ENCODE measurements at places on chromosomes 6 and 20.

DNA sequence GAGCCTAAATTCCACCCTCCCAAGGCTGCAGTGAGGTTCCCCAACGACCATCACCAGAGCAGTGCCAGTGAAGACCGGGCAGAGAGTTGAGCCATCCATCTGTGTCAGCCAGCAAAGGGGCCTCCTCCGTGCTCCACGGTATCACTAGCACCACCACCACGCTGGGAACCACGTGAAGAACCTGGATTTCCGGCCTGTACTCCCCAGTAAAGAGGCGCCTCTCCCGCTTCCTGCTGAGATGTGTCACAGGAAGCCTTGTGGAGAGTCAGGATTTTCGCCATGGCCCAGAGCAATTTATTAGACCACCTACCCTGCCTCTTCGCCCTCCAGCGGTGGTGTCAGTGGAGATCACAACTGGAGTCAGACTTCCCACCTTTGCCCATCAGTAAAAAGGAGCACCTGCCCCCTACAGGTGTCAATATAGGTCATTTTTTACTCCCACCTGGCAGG is 28.8 kb downstream of the CPXM1 start:
- no peak for DNase-seq

DNA sequence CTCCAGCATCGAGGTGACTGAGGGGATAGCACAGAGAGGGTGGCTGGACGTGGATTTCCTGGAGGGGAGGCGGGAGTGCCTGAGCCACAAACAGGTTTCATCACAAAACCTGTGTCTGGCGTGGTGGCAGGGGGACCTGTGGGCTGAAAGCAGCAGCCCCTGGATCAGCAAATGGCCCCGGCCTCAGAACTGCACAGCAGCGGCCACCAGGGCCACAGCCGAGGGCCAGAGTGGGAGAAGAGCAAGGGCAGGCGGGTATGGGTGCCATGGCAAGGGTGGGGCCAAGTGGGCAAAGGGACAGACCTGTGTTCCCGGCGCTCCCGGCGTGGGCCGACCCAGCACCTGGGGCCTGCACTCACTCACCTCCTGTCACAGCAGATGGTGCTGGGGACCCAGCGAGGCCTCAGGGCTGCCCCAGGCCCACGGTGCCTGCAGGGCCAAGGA is 19.0 kb downstream of the NTSR1 start:
- DNase-seq: no peak

- DNase-seq: no peak
Measured at GRCh38 chr20:34762031-34762555, 57.9 kb downstream of the TP53INP2 start.

DNA sequence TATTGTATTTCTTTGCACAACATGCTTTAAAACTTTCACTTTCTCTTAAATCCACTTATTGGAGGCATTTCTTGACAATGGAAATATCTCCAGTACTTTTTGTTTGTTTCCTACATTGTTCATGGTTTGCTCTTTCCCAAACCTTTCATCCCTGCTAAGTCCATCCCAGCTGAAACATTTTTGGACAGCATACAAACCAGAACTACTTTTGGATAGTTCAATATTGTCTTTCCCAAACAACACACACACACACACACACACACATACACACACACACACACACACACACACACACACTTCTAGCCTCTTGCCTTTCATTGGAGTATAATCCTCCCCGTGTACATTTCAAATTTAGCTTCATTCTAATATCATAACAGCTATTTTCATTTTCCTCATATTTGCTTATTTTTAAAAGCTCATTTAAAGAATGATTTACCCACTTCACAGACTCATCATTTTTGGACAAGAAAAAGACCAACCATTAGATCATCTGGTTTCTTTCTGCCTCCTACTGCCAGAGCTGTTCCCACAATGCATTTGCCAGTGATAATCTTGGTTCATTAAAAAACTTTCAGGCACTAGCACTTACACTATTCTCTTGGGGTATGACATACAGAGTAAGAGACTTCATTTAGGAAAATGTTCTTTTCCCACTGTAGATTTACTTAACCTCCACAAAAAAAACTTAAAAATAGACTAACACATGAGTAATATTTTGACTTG is 248.1 kb downstream of the CD109 start:
- no peak for DNase-seq

- no peak for DNase-seq
Measured at GRCh38 chr6:132730560-132730959, 16.7 kb upstream of the VNN1 start.

DNA sequence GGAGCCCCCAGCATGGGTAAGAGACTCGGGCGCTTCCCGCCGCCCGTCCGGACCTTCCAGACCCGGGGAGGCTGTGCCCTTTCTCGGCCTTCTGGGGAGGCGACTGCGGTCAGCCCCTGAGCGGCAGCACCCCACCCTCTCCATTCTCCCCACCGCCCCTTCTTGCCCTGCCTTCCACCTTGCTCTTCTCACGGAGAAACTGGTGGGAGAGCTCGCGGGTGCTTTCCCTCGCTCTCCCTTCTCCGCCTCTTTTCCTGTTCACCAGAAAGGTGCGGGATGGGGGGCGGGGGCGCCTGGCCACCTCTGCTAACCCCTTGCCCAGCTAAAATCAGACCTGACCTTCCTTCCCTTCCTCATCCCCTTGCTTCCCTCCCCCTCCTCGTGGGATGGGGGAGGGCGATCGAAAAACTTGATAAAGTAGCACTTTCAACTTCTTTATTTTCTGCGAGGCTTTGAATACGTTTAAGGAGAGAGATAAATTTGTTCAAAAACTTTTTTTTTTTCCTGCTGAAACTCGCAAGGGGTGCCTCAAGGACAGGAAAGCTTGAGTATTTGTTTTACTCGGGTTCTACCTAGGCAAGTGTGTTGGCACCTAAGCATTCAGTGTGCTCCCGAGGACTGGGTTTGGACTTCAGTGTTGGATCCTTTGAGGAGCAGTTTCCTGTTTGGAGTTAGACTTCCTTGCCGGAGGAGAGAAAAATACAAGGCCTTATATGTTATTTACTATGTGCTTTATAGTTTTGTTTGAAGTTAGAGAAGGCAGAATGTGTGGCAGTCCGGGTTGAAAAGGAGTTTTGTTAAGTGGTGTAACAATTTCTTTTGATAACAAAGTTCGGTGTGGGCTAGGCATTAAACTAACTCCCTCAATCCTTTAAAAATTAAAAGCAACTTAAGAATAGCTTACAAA is 897 bp downstream of the CD2AP start:
- no peak for DNase-seq

DNA sequence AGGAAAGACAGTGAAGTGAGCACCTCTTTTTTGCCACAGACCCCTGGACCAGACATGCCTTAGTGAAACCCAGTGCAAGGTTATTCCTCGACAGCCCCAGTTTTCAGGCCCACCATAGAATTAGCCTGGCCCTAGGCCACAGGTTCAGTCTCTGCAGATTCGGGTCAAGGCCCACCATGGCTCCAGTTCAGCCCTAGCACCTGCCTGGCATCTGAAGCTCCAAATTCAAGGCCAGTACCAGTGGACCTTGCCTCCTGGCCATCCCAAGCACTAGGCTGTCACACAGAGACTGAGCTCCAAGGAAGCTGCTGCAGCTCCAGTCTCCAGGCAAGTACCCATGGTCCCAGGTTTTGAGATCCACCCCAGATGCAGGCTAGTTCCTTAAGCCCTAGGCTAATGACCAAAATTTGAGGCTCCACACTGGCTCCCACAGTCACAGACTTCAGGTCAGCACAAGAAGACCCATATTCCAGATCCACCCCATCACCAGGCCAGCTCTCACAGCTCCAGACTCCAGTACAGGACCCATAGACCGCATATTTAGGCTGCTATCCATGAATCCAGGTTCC is 877.5 kb upstream of the ADGRB3 start:
- DNase-seq: no peak

DNA sequence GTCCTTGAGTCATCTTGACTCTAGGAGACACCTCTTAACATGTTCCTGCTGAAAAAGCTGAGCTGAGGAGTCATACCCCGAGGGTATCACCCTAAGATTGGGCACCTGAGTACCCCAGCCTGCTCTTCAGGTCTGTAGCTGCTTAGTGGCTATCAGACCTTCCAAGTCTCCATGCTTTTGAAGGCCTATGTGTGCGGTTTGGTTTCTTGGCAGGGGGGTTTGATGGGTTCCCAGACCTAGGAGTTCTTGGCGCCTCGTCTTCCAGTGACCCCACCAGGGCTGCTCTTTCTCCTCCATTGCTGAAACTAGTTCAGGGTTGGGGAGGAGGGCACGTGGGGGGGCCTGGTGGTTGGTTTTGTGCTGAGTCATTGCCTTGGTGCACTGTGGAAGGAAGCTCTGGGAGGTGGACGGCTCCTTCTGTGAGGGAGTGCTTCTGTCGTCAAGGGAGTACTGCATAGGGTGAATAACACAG is 20.1 kb downstream of the IGF2R start:
- no peak for DNase-seq

DNA sequence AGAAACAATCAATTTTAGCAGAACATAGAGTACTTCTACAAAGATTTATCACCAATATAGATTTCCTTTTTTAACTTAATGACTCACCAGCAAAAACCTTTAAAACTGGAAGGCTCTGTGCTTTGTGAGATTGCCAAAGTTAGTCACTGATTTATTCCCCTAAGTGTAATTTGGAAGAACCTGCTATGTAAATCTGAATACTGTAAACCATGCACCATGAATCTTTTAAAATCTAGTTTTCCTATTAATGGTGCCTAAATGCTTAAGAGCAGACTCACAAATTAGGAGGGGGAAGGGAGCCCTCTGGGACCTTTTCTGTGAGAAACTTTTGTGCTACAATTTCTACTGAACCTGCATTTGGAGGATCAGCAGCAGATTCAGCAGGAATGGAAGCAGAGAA is 57.8 kb upstream of the PNRC1 start:
- DNase-seq: no peak

GRCh38 chr20:6533351-6533750 is 234.1 kb upstream of the BMP2 start:
- DNase-seq: no peak

DNA sequence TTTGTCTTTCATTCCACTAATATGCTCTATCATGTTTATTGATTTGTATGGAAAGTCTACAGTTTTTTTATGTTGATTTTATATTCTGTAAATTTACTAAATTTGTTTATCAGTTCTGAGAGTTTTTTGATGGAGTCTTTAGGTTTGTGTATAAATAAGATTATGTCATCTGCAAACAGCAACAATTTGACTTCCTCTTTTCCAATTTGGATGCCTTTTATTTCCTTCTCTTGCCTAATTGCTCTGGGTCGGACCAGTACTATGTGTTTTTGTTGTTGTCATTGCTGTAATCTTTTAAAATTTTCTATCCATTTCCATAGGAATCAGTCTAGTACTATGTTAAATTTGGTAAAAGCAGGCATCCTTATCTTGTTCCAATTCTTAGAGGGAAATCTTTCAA is 31.5 kb upstream of the POLR1H start:
- no peak for DNase-seq

GRCh38 chr6:156598855-156599180 is 178.4 kb upstream of the ARID1B start:
- no peak for DNase-seq

- DNase-seq: no peak
Measured at GRCh38 chr6:161486361-161487216, 212.7 kb upstream of the AGPAT4 start.

GRCh38 chr6:67141005-67141404 is 1434.0 kb upstream of the EYS start:
- no peak for DNase-seq

GRCh38 chr6:165580136-165580535 is 82.9 kb downstream of the PDE10A start:
- no peak for DNase-seq

GRCh38 chr6:131831392-131831791 is 23.6 kb downstream of the ENPP1 start:
- DNase-seq: no peak

GRCh38 chr6:100096341-100096740 is 102.3 kb upstream of the MCHR2 start:
- DNase-seq: no peak

DNA sequence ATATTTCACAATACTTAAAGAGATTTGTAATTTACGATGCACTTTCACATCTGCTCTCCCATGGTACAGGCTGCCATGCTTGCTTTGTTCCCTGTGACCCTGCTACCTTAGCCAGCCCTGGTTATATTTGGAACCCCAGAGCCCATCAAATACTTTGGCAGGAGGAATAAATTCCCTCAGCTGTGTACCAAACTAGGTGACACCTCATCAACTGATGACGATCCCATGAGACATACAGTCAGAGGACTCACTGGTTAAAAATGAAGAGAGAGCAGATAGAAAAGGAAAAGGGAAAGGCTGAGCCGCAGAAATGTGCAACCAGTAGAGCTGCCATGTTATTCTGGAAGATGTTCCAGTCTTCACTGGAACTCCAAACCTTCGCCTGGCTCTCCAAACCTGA is 120.0 kb downstream of the SIM1 start:
- no peak for DNase-seq

DNA sequence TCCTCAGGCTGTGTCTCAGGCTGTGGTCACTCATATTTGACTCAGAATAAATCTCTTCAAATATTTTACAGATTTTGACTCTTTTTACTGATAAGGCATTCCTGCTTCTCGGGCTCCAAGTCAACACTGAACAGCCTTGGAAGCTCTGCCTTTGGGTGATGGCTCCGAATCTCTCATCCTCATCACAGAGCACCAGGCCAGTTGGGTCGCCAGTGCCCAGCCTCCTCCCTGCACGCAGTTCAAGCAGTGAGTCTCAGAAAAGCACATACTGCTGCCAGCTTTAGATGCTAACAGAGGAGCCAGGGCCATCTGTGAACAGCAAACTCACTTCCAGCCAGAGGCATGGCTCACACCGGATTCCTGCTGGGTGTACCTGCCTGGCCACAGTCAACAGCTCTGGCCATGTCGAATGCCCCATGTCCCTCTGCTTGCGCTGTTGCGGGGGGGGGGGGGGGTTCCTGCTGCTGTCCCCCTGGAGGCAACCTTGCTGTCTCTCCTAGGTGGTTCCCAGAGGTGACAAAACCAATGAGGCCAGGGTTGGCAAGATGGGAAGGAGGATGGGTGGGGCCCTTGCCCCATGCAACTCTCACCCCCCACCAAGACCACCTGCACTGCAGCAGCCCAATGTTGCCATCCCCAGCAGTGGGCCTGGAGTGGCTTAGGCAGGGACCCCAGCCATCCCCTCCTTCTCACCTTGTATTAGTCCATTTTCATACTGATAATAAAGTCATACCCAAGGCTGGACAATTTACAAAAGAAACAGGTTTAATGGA is 248.8 kb downstream of the ERMARD start:
- DNase-seq: no peak

GRCh38 chr6:136742125-136742524 is 50.2 kb downstream of the MAP3K5 start:
- DNase-seq: no peak

GRCh38 chr6:14828201-14828611 is 417.7 kb upstream of the JARID2 start:
- DNase-seq: no peak

DNA sequence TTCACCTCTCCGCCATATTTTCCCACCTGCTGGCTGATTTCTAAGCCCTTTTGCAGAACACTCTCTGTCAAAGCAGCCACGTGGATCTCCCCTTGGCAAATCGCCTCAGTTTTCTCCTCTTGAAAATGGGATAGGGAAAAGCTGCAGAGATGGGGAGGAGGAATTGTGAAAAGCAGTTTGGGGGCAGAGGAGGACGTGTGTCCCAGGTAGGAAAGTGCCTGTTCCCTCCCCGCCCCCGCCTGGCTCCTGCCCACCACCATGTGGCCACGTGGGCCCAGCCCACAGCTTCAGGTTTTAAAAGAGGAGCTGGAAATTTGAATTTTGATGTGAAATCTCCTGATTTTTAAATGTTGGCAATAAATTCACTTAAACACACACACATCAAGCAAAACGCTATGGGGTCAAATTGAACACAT is 3.6 kb upstream of the CEBPB start:
- no peak for DNase-seq

Measured in cerebellum (tissue), 4 donors.